ENCODE measurements at places on chromosomes 1 and 21.

DNA sequence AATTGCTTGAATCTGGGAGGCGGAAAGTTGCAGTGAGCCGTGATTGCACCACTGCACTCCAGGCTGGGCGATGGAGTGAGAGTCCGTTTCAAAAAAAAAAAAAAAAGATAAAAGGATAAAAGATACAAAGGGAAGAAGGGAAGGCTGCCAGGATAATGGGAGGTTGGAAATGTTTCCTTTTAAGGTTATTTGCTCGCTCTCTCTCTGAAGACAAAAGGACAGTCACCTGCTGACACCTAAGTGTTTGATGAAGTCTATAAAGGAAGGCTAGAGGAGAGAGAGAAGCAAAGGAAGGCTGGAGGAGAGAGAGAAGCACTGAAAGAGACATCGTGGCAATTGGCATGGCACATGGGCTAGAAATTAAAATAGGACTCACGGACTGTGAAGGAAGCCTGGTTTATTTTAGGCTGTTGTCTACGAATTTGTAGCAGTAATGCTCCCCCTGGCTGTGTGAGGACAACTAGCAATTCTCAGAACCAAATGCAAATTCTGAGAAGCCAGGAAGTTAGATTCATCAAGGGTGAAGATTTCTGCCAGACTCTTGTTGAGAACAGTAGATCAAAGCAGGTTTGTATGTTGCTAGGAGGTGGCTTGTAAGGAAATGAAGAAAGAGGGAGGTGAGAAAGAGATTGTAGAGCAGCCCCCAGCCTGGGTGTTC is 154.2 kb downstream of the ZP4 start:
- no peak for DNase-seq

DNA sequence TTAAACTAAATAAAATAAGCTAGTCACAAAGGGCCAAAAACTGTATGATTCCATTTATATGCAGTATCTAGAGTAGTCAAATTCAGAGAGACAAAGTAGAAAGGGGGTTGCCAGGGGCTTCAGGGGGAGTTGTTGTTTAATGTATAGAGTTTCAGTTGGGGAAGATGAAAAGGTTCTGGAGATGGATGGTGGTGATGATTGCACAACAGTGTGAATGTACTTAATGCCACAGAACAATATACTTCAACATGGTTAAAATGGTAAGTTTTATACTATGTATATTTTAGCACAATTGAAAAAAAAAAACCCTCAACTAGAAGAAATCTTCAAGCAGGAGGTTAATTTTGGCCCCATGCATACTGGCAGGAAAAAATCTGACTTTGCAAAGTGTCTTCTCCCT is 24.3 kb downstream of the VAV3 start:
- DNase-seq: no peak

DNA sequence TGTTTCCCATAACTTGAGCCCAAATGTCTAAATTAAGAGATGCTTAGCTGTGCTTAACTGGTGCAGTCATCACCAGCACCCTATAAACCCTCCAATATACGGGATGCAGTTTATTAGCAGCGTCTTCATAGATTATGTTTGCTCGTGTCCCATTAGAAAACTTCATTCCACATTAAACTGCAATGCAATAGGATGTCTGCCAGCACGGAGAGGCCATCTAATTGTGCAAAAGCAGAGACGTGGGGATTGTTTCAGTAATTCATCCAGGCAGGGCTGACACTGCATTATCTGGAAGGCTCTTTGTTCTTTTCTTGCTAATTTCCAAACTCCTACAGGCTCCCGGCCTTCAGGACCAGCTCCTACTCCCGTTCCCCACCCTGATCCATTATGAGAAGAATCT is 89.5 kb downstream of the CSMD2 start:
- no peak for DNase-seq

- DNase-seq: no peak
Observed at GRCh38 chr1:215720126-215720525, 153.0 kb downstream of the KCTD3 start.

DNA sequence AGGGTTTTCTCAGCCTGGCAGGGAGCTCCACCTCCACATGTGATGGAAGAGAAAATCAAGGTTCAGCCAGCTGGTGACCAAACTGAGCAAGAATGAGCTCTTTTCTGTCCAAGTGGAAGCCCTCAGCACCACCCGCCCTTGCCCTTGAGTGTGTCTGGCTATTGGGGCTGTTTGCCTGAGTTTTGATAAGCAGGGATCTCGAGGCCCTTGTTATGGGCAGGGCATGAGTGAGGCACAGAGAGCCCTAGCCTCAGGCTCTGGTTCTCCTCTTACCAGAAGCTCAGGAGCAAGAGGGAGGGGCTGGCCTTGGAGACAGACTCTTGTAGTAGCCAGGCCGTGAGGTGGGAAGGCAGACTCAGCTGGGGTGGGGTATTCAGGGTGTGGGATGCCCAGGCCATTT is 37.5 kb upstream of the ARF1 start:
- DNase-seq: no peak

GRCh38 chr1:178220094-178220493 is 126.2 kb downstream of the RASAL2 start:
- no peak for DNase-seq

All from caudate nucleus (tissue), 63 donors.